Thymus (tissue), 14 donors: ENCODE measurements at places on chromosomes 1 and 21. TPM values are rescaled to one million over a fixed set of nuclear protein-coding genes. Genes with fewer than 3 reads are reported as not detected.

PRDX1 gene
- 347 TPM for total RNA-seq

SELE gene
- 2.8 TPM for total RNA-seq

GRCh38 chr21:34889320-34889675 is 159.8 kb downstream of the RUNX1 start:
- peak overlapping the region; percentile 71 for H3K4me3 ChIP-seq
- H3K4me1 ChIP-seq = peaks cover 55% of the 10 kb centered on the region
- peak overlapping the region; percentile 87 for H3K27ac ChIP-seq
- no peaks in the 10 kb centered on the region for H3K27me3 ChIP-seq
- no peak for DNase-seq

TAF13 gene
- 14.8 TPM for total RNA-seq
